ENCODE measurements at places on chromosomes 12 and 14.

DNA sequence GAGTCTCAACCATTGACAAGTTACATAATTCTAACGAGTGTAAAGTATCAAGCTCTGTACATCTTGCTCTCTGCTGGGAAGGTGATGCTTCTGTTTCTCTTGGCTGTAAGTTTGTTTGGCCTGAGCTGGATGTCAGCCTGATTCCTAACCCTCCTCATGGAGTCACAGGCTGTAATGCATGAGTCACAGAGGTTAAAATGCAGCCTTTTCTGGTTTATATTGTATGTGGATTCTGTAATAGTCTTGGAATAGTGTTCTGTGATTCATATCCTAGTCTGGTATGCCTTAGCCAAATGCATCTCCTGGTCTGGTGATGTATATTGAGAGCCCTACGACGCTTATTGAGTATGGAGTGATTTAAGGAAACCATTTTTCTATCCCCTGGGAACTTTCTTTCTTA is 104.5 kb upstream of the FRMD6 start:
- DNase-seq, result no peak

- DNase-seq, result no peak
Observed at GRCh38 chr12:100114574-100114973, 28.1 kb downstream of the BLTP3B start.

- no peak for DNase-seq
Observed at GRCh38 chr12:85866986-85867776, 6.9 kb upstream of the NTS start.

- no peak for DNase-seq
Observed at GRCh38 chr12:71128191-71128788, 29.5 kb downstream of the TSPAN8 start.

- no peak for DNase-seq
Observed at GRCh38 chr12:118763234-118763633, 218.1 kb upstream of the SRRM4 start.

DNA sequence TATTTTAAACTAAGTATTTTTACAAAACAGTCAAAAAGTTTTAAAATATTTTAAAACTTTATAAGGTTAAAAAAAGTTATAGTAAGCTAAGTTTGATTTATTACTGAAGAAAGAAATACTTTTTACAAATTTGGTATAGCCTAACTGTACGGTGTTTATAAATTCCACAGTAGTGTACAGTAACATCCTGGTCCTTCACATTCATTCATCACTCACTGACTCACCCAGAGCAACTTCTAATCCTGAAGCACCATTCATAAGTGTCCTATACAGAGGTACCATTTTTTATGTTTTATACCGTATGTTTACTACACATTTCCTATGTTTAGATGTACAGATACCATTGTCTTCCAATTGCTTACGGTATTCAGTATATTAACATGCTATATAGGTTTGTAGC is 170.0 kb downstream of the KLHL28 start:
- no peak for DNase-seq

GRCh38 chr12:113403435-113404415 is at the start of gene SDS:
Gene SDS, minus strand, starts transcription at chr12:113403887. Its CDS starts 4,179 bp downstream, at chr12:113399708.
- no peak for DNase-seq

GRCh38 chr14:24700511-24700910 is 66.5 kb upstream of the GZMB start:
- DNase-seq, result no peak

- no peak for DNase-seq
Observed at GRCh38 chr14:104843442-104844305, 21.4 kb upstream of the CEP170B start.

- DNase-seq, result no peak
Observed at GRCh38 chr12:123836292-123836691, 74.2 kb downstream of the DNAH10 start.

GRCh38 chr14:28953973-28954372 is 187.4 kb downstream of the FOXG1 start:
- DNase-seq, result no peak

- no peak for DNase-seq
Observed at GRCh38 chr12:77685112-77685511, 145.6 kb upstream of the NAV3 start.

GRCh38 chr12:44367916-44368315 is 508.2 kb downstream of the NELL2 start:
- no peak for DNase-seq
